ENCODE measurements at places on chromosomes 7 and 10.

DNA sequence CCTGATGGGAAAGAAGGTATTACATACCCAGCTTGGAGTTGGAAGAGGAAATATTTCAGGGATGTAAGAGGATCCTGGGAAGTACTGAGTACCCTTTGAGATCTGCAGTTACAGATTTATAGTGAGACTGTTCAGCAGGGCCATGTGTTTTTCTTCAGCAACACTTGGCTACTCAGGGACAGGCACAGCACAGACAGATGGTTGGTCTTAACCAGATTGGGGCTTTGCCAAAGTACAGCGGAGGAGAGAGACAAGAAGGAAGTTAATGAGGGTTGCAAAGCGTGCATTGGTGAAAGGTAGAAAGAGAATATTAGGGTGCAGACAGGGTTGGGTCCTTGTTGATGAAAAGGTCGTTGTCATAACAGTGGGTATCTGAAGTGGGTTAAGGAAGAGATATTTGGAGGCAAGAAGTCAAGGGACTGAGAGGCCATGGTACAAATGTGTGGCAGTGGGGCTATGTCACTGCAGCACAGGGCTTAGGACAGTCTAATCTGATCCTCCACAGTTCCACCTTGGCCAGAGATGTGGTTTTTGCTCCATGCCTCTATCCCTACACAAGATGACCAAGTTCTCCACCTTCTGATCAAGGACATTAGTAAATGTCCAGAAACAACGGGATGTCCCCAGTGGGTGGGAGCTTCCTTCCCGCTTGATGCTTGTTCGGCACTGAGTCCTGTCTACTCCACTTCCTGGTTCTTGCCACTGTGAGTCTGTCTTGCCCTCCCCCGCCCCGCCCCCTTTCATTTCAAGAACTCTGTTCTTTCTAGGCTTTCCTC is 18.9 kb upstream of the DNAJC1 start:
- peak; percentile 53 for DNase-seq

DNA sequence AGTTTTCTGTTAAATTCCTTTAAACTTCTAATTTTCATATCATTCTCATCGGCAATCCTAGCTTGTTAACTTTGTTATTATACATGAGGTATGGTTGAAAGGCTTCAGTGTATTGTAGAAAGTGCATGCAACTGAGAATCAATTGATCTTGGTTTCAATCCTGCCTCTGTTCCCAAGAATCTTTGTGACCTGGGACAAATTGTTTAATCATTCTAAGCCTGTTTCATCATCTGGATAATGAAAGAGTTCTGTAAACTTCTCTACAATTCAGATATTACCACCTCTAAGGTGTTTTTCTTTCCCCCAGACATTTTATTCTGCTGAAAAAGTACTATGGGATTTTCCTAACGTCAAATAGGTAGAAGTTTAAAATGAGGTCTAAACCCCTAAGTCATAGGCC is 179.0 kb downstream of the RNLS start:
- DNase-seq, result no peak

DNA sequence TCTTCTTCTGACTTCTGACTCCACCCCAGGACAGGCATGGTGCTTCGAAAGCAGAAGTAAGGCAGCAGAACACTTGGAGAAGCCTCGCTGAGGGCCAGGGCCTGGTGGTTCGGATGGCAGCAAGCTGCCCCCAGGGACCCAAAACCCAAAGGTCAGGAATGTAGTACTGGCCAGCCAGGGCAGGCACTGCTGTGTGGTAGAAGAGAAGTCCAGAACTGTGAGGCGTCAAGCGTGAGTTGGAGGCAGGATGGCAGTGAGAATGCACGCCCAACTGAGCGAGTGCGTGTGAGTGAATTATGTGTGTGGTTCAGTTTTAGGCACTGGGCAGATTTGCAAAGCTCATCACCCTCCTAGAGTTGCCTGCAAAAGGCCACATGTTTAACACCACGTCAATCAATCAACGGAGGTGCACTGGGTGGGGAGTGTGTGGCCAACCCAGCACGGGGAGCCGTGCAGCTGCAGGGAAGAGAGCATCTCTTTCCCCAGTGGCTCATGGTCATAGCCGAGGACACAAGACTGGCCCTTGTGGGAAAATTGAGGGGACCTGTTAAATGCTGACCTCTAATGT is 144.3 kb downstream of the KCNMA1 start:
- no peak for DNase-seq

DNA sequence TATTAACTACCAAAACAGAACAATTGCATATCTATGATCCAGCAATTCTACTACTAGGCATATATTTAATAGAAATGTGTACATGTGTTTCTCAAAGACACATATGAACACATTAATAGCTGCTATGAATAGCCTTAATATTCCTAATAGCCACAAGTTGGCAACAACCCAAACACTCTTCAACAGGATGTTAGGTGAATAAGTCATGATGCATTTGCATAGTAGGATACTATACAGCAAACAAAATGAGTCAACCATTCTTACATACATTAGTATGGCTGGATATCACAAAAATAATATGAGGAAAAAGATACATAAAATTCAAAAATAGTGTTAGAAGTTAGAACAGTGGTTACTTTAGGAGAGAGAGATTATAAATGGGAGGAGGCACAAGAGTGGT is 26.8 kb upstream of the ZNF746 start:
- no peak for DNase-seq

DNA sequence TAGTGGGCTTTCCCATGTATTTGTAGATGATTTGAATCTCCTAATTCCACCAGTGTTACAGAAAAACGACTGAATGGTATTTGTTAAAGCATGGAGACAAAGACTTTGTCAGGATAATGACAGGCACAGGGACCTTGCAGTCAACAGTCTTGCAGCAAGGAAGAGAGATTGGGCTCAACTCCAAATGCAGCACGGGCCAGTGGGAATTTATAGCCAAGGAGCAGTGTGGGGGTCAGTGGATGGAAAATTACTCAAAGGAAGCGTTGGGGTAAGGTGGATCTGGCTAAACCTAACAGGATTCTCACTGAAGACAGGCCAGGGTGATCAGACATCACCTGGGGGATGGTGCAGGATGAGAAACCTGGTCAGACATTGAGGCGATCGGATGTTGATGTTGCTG is 24.3 kb downstream of the CPVL start:
- no peak for DNase-seq

GRCh38 chr10:10865913-10866312 is 151.8 kb upstream of the CELF2 start:
- DNase-seq, result no peak

DNA sequence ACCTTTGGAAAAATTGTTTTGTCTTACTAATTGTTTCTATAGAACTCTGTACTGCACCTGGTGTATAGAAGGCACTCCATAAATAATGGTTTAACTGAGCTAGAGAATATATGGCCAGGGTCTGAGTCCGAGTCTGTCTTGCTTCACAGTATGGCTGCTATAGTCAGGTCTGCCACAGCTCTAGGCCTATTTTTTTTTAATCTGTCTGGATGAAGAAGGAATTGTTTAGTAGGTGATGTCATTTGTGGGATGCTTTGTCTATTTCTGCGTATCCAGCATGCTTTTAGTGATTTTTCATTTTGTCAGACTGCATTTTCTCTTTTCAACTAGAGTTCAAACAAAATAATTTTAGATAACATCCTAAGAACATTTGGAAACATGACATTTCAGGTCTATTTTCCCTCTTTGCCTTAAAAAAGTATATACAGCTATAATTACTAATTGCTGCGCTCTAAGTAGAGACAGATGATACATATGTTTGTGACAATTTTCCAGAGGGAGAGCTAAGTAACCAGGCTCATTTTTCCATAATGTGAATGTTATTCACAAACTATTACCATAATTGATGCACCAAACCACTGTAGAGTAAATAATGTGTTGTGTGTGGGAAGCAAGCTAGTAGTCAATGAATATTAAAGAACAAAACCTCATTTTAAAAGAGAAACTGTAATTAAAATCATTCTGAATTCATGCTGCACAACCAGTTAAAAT is 361.7 kb downstream of the AUTS2 start:
- no peak for DNase-seq

DNA sequence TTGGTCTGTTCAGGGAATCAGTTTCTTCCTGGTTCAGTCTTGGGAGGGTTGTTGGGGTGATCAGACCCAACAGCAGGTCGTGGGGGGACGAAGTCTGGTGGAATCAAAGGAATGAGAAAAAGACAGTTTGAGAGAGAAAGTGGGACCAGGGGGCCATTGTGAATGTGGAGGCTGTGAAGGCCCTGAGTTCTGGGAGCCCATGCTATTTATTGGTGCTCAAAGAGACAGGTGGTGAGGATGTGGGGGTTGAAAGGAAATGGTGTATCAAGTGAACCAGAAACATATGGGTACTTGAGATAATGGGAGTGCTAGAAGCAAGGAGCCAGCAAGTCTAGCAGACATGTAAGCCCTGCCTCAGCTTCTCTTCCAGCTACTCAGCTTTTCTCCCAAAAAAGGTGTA is 84.1 kb downstream of the CCSER2 start:
- DNase-seq, result no peak

DNA sequence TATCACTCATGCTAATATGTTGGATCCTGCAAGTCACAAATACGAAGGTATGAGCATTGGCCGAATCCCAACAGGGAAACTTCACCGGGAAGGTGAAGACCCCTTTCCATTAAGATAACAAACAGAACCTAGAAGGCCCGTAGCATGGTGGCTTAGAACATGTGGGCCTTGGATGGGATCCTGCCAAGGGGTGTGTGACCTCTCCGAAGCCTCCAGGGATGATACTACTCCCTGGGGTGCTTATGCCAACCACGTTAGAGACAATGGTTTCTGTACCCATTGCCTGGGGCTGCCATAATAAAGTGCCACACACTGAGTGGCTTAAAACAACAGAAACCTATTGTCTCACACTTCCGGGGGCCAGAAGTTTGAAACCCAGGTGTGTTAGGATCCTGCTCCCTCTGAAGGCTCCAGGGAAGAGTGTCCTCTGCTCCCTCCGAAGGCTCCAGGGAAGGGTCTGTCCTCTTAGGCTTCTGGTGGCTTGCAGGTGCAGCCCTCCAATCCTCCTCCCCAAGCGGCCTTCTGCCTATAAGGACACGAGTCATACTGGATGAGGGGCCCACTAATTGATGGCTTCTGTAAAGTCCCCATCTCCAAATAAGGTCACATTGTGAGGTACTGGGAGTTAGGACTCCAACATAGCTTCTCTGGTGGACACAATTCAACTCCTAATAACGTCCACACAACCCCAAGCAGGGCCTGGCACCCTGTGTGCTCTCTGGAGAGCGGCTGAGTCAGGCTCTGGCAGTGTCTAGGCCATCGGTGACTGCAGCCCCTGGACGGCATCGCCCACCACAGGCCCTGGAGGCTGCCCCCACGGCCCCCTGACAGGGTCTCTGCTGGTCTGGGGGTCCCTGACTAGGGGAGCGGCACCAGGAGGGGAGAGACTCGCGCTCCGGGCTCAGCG is 992 bp upstream of the MGMT start:
- no peak for DNase-seq

DNA sequence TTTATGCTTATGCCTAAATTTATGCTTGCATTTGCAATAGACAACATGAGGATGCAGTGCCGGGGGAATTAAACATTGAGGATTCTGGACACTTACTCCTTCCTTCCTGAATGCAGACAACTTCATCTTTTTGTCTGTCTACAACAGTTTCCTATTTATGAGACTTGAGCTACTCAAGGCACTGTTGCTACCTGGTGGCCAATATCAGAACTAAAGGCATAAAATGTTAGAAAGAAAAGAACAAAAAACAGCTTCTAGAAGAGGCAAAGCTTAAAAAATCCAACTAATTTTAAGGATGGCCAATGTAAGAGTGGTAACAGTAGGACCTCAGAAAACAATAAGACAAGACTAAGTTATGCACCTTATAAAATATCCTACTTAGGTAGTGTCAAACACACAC is 144.5 kb upstream of the PTN start:
- no peak for DNase-seq

GRCh38 chr7:13017881-13018280 is 330.4 kb downstream of the ARL4A start:
- DNase-seq, result no peak

GRCh38 chr10:27742195-27743011 is 3.2 kb downstream of the MKX start:
- peak; percentile 91 for DNase-seq

DNA sequence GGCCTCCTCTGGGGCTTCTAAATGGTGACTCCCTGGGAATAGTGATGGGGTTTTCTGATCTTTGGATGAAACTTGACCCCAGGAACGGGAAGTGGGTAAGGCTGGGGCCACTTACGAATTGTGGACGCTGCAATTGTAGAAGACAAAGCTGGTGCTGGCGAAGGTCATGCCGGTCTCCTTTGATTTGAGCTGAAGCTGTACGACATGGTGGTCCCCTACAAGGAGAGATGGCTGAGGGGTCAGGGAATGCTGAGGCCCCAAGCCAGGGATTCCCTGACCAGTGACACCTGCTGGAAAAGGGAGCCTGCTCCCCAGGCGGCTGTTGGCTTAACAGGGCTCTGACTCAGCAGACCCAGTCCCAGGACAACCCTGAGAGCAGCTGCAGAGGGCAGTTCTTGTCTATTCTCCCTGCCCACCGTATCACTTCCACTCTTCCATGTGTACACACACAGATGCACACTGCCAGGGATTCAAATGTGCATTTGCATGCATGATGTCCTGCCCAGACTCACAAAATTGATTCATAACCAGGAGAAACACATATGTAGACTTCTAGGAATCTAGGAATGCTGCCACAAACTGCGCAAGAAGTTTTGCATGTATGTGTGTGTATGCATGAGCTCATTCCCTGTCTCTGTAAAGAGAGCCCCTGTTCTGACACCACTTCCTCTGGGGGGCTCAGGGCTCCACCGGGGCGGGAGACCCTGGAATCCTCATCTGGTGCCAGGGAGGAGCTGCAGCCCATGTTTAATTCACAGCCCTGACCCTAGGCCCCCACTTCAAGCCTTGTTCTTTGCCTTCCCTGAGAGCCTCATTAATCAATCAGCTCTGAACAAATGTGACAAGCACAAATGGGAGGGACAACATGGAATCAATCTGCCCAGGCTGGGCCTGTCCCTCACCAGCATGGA is 350.0 kb downstream of the PLXNA4 start:
- no peak for DNase-seq

DNA sequence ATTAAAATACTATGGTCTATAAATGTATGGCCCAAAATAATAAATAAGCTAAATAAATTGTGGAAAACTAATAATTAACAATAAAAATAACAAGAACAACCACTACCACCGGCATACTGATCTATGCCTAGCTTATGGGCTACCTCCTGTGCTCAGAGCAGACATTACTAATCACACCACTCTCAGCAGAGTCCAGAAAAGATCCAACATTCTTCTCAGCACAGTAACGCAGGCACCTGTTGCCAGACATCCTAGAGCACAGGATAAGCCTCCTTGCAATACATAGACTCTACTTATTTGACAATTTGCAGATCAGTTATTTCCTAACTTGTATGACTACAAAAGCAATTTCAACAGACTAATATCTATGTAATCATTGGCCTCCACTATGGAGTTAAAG is 137.1 kb upstream of the NEBL start:
- DNase-seq, result no peak

- peak; percentile 75 for DNase-seq
Observed at GRCh38 chr10:89644967-89645741, at the start of gene PANK1. Gene PANK1, minus strand, starts transcription at chr10:89645242. Its CDS starts 351 bp downstream, at chr10:89644891.

GRCh38 chr10:112115781-112116385 is 67.7 kb downstream of the GPAM start:
- peak; percentile 25 for DNase-seq
